ENCODE measurements at places on chromosomes 12 and 14.

GRCh38 chr12:124529565-124530276, 37.7 kb downstream of the NCOR2 start:
- no peak for DNase-seq

DNA sequence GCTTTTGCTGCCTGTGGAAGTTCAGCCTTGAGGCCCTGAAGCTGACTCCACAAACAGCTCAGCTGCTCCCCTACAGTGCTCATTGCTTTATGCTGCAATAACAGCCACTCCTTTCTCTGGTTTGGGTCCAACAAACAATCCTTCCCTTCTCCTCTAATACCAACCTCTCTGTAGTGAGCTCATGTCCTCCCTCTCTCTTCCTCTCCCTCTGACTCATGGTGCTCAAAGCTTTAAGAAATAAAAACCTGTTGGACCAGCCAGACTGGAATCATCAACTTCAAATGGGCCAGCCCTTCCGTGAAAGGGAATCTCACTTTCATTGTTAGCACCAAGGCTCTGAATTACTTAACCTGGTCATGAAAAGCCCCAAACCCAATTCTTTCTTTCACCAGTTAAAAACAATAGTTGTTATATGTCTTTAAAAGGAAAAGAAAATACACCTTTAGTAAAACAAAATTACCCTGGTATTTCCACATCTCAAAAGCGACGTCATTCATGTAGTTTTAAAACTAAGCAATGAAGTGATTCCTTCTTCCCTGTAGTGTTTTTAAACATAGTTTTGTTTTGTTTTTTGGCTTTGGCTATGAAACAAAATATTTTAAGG, 126.4 kb downstream of the DUSP6 start:
- DNase-seq: peak; percentile 60

- DNase-seq: no peak
Observed at GRCh38 chr14:88983755-88984154, 159.3 kb downstream of the TTC8 start.

GRCh38 chr14:54722791-54723432, 156.0 kb downstream of the SAMD4A start:
- peak; percentile 42 for DNase-seq

DNA sequence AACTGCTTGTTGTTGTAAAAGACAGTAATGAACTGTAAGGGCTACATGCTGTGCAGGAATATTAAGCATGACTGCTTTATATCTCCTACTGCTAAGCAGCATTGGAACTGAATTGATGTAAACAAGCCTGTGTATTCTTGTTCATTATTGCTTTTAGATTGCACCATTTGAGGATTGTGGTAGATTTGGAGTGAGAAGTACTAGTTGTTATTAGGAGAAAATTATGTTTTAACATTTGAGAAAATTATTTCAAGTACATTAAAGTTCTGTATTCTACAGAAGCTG, 212.7 kb downstream of the ERC1 start:
- DNase-seq: no peak

DNA sequence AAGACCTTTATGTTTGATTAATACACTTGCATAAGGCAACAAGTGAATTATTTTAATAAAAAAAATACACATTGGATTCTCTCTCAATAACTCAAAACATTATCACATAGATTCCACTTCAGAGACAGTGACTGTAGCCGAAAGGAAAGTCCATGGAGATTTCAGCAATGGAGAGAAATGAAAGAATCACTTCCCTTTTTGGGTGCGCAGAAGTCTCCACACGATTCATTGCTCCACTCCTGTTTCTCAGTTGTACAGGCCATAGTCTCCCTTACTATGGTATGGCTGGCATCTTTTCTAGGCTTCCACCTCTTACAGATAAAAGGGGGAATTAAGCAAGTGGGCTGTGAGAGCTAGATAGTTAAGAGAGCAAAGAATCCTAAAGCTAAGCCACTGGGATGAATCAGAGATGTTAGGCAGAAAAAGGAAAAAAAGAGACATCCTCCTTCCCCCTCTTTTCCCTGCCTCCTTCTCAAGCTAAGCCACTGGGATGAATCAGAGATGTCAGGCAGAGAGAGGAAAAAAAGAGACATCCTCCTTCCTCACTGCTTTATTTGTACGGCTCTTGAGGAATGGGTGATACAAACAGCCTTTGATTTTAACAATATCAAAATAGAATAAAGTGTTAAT, 16.3 kb downstream of the ST8SIA1 start:
- peak; percentile 82 for DNase-seq

DNA sequence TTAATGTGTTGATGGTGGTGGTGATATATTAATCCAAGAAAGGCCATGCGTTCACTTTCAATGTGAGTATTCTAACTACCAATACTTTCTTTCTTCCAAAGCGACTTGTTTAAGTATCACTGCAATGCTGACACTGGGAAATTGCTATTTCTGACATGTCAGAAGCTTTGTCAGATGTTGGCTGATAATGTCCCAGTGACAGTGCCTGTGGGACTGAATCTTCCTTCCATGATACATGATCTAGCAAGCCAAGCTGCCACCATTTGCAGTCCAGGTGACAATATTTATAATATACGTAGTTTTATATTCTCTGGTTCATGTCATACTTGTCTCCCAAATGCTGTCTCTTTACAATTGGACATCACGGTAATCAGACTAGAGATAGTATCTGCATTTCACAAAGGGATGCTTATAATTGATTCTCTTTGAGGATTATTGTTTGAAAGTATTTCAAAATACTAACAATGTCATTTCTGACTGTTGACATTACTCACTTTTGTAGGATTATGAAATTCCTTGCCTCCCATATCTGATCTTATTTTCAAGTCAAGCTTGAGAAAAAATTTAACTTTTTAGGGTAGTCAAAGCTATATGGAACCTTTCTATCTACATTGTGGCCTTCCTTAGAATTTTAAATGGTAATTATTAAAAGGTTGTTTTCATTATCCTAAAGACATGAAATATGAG, 57.3 kb downstream of the KNTC1 start:
- DNase-seq: no peak

DNA sequence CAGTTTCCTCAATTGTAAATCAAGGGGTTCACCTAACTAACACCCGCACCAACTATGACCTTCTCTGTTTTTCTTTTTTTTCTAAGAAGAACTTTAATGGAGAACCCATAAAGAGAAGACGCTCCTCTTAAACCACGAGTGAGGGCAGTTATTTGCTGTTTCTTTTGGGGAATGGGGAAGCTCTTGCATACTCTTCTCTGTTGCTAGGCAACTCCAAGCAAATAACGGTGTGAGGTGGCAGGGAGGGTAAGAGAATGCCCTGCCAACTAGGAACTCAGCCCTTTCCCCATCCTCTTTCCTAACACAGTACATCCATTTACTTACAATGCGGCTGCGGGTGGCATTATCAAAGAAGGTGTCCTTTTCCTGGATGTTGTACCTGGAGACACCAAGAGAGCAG, 114.9 kb downstream of the ANO2 start:
- peak; percentile 0 for DNase-seq

- no peak for DNase-seq
Observed at GRCh38 chr12:111971800-111972199, 41.2 kb downstream of the TMEM116 start.

DNA sequence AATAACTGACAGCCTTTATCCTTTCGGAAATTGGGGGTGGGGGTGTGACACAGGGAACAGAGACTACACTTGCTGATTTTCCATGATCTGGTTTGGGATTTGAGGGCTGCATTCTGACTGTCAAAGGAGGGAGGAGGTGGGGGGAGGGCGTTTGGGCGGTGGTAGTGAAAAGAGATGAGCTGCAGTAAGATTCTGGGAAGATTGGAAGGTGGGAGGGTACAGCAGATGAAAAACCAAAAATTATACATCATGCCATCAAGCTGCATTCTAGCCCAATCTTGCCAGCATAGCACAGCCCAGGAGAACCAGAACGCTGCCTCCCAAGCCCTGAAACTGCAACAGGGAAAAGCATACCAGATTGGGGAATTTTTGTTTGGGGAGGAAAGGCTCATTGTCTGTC, 2.4 kb downstream of the RND1 start:
- no peak for DNase-seq

- no peak for DNase-seq
Observed at GRCh38 chr12:6123258-6123657, 1.2 kb downstream of the VWF start.

DNA sequence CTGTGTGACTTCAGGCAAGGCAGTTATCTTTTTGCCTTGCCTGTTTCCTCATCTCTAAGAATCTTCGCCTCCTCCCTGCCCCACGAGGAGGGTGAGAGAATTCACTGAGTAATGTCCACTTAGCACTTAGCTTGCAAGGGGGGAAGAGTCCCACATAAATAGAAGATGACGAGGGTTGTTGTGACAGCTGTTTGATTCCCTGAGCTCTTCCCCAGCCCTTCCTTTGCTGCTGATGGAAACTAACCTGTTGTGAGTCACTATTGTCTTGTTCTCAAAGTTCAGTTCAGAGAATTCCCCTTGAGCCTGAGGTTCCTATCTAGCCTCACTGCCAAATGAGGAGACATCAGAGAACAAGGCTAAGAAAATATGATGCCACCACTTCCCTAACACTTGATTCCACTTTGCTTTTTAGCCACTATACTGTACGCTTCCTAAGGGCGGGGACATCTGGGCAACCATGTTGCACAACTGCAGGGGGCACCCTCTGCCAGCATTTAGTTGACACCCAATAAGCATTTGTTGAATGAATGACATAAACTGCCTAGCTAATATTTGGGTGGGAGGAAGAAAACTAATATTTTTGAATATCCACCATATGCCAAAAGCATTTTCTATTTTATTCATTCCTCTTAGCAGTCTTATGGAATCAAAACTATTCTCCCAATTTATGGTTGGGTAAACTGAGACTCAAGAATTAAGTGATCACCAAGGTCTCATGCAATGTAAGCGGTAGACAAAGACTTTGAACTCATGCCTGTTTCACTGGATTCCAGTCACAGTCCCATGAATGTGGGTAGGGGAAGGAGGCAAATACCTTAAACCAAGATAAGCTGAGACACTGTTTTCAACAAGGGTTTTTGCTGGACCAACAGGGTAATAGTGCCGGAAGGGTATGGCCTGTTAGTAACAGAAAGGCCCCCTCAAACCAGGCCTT, 77.6 kb downstream of the ZFP36L1 start:
- peak; percentile 93 for DNase-seq

GRCh38 chr12:26767865-26768264, 65.1 kb downstream of the ITPR2 start:
- peak; percentile 43 for DNase-seq

DNA sequence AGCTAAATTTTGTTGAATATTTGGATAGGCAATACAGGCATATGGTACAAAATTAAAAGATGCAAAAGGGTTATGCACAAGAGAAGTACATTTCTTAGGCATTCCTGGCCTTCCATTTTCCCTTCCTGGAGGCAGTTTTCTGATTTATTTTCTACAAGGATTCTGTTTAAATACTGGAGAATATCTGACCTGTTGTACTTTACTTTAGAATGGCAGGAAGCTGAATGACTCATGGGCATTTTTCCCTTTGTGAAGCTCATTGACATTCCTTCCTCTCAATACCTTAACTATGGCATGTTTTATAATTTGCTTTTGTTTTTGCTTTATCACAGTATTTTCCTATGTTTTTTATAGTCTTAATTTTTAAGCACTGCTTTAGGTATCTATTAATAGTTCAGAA, 62.7 kb downstream of the RCOR1 start:
- DNase-seq: no peak

DNA sequence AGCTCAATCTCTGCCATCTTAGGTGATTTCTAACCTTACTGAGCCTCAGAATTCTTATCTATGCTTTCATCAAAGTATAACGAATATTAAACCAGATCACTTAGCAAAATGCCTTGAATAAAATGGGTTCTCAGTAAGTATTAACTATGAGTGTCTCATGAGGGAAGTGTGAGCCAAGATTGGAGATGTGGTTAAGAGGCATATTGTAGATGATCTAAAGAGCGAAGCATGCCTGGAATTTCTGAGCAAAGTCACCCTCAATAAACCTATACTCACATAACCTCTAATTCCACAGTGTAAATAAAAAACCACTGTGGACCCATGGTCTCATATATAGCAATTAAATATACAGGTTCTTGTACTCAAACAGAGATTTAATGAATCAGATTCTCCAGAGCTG, 193.1 kb upstream of the FSCB start:
- no peak for DNase-seq

GRCh38 chr12:52951126-52951525, 2.2 kb downstream of the KRT18 start:
- DNase-seq: no peak

- peak; percentile 45 for DNase-seq
Observed at GRCh38 chr12:66584673-66585072, 94.2 kb downstream of the GRIP1 start.

DNA sequence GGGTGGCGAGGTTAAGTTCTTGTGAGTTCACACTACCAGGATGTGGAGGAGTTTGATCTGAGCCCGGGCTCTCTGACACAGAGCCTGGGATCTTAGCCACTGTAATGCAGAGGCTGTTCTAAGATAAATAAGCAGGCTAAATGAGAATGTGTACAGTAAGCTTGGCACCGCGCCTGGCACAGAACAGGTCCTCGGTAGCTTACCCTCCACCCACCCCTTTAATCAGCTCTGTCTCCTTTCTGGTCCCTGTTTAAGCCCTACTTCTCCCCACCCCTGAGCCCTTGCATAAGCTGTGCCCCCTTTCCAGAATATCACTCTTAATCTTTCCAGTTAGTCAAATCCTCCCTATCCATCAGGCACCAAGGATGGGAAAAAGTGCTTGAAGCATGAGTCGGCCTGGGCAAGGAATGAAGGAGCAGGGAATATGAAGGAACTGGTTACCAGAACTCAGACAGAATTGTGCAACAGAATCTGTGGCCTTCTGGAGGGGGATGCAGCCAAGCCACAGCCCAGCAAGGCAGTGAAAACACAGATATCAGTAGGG, 32.8 kb upstream of the CMKLR1 start:
- peak; percentile 33 for DNase-seq

DNA sequence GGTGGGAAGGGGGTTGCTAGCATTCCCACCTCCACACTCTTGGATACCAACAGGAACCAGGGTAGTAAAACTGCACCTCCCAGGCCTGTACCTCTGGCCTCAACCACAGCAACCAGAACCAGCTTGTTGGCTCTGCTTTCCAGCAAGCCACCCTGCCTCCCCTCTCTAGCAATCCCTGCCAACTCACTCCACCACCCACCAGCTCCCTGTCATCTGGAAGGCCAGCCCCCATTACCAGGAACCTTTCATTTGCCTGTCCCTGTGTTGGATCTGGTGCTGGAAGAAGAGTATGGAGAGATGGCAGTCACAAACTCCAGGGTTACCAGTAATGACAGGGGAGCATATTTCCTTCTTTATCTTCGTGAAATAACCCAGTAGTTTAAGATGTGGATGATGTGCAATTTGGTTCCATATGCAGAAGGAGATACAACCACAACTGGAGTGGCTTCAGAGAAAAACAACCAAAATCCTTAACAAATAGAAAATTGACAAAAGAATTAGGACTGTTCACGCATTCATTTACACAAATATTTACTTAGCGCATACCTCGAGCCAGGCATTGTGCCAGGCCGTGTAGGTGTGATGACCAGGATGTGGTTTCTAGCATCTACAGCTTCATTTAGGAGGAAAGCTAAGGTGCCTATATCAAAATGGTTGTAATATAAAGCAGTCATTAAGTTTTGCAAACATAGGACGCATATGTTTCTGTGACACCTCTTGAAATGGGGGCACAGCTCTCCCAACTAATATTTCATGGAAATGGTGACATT, 3.4 kb downstream of the B4GALNT3 start:
- DNase-seq: no peak

- DNase-seq: no peak
Observed at GRCh38 chr14:32306549-32306948, 22.5 kb upstream of the AKAP6 start.

Data from inflammatory macrophage treated with lipopolysaccharide for 4 hours (primary cell).